ENCODE measurements at places on chromosomes 1 and 21.

DNA sequence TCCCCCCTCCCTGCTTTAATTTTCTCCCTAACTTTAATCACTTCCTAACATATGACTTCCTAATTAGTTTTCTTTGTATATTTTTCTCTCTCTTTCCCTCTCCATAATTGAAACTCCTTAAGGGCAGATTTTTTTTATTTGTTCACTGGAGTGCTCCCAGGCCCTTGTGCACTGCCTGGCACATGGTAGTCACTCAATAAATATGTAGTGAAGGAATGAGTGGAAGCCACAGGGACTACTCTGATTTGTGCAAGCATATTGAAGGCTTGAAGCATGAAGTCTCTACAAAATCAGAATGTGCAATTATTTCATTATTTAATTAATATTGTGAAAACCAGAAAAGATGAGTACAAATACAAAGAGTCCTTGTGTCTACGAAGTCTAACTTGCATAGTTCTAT lies 41.5 kb downstream of the SNX7 start:
- DNase-seq: no peak

- no peak for DNase-seq
These were observed 26.1 kb downstream of the SYF2 start for GRCh38 chr1:25206201-25206600.

GRCh38 chr1:204617256-204618147 lies 68.0 kb downstream of the LRRN2 start:
- no peak for DNase-seq

DNA sequence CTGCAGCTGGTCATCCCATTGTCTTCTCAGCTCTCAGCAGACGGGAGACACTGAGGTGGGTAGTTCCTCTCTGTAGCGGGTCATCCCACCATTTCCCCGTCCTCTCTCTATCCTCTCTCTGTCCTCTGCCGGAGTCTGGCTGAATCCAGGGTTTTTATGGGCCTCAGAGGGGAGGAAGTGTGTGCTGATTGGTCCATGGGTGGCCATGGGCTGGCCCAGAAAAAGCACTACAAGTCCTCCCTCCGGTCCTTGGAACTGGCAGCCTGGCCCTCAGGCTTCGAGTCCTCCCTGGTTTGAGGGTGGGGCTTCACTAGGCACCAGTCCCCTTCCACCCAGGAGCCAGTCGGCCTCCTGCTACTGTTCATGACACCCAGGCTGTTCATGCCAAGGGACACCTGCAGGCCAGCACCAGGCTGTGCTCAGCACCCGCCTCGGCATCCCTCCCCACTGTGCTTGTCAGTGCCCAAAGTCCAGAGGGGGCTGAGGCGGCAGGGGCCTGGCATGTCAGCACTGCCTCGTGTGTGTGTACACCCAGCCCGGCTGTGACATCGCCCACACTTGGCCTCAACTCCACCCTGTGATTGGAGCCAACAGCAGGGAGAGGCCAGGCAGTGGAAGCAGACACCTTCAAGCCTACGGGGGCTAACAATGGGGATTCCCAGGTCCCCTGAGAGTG lies 23.0 kb upstream of the LRRC8C start:
- DNase-seq: peak; percentile 59

GRCh38 chr1:58815686-58816071 lies 31.8 kb upstream of the JUN start:
- no peak for DNase-seq

DNA sequence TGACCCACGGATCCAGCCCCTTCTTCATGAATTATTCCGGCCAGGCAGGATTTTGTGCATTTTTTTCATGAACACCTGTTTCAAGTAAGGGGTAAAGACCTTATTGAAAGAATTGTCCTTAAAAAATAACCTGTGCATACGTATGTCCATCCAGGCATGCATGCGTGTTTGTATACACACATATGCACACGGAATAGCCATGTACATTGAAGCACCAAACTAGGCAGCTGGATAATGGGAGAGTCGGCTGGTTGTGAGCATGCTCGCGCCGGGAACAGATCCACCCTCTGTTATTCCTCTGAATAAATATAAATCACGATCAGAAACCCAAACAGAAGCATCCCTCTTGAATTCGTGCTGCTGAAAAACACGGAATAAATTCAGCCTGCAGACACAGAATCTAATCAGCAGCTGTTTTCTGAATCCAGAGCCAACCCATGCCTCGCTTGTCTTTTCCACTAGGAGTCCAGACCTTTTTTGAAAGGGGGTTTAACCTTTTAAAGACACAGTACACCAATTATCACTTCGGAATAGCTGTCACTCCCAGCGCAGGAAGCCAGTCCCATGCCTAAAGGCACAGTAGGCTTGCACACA lies at the start of gene HIVEP3:
Gene HIVEP3 (minus strand): TSS at position 473 of the 594 bp plus-strand sequence.
- no peak for DNase-seq

DNA sequence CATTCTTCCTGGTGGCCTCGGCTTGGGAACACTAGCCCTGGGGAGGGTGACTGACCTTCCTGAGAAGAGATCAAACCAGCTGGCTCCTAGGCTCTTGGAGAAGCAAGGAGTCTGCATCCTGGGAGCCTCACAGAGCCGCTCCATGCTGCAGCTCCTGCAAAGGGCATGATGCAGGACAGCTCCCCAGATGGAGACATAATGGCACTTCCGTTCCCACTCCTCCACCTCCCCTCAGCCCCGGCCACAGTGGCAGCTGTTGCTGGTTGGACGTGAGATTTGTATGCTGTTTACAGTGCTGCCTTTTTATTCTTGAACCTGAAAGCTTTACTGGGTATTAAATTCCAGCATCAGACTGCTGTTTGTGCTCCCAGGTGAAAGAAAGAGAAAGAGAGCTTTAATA lies 83.7 kb upstream of the CTTNBP2NL start:
- no peak for DNase-seq

DNA sequence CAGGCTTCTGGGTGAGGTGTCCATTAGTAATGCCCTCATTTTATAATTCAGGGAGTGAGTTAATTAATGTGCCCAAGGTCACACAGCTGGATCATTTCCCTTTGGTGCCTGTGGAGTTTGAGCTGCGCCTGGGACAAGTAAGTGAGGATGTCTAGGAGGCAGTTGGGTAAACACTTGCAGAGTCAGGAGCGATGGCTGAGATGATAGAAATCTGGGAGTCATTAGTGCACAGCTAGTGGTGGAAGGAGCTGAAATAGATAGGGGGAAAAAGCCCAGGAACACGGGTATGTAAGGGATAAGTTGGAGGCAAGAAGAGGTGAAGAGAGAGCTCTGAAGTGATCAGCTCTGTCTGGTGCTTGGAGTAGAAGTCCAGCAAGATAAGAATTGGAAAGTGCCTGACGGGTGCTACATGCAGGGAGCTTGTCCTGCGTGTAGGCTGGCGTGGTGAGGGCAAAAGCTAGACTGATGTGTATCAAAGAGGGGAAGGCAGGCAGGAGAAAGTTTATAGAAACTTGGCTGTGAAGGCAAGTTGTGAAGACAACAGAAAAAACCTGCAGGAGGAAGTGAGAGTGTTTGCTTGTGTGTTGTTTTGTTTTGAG lies 1.7 kb upstream of the SCAF4 start:
- no peak for DNase-seq

- no peak for DNase-seq
These were observed 43.9 kb downstream of the DSCAM start for GRCh38 chr21:40803101-40803500.

DNA sequence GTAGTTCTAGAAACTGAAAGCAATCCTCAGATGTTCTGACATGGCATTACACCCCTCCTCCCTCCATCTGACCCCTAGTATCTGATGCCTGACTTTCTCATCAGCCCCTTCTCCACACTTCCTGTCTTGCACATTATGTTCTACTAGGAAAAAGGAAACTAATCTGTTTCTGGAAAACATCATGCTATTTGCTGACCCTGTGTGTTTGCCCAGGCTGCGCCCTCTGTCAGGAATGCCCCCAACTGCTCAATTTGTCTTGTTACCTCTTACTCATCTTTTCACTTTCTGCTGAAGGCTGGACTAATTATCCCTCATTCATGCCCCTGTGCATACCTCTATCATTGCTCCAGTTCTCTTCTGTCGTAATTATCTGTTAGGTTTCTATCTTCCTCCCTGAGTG lies 37.5 kb upstream of the DAB1 start:
- DNase-seq: no peak

DNA sequence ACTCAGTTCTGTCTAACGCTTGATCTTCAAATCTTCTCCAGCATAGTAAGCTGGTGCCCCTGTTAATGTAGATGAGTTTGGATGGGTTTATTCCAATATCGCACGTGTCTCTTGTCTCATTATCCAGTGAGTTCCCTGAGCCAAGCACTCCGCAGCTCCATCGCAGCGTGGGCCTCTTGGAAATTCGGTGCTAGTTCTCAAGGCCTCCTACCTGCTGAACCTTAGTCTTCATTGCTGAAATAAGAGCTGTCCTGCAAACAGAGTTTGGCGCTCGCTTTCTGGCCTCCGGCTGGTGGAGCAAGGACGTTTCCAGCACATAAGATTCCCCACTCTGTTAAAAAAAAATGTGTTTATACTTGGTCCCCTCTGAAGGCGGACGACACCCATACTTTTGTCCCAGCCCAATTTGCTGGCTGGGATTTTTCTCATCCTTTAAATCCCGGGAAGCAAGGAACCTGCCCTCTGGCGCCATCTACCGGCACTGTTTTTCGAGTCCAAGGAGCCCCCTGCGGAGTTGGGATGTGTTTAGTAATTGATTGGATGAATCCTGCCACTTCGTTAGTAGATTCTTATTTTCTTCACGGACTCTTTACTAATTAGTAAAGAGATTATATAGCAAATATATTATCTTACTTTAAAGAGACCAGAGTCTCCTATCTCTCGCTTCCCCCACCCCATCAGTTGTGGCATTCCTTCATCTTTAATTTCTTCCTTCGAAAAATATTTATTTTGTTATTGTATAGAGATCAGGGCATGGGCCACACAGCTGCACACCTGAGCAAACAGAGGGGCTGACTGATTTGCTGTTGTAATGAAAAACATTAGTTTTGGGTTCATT lies 14.7 kb downstream of the JUN start:
- peak; percentile 24 for DNase-seq

DNA sequence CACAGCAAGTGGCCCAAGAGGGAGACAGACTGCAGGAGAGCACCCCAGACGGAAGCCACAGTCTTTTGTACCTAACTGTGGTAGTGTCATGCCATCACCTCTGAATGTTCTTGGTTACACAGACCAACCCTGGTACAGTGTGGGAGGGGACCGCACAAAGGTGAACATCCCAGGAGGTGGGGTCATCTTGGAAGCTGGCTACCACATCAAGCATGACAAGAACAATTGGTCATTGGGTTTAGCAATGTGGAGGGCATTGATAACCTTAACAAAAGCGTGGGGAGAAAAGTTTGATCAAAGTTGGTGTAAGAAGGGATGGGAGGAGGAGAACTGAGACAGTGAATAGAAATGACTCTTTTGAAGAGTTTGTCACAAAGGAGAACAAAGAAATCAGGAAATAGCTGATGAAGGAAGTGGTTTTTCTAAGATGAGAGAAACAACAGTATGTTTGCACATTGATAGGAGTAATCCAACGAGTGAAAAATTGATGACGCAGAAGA lies 87.1 kb upstream of the CACNA1E start:
- no peak for DNase-seq

GRCh38 chr1:229070168-229070567 lies 200.7 kb upstream of the RAB4A start:
- no peak for DNase-seq

- DNase-seq: no peak
These were observed 1.6 kb downstream of the ADAM15 start for GRCh38 chr1:155052439-155053395.

DNA sequence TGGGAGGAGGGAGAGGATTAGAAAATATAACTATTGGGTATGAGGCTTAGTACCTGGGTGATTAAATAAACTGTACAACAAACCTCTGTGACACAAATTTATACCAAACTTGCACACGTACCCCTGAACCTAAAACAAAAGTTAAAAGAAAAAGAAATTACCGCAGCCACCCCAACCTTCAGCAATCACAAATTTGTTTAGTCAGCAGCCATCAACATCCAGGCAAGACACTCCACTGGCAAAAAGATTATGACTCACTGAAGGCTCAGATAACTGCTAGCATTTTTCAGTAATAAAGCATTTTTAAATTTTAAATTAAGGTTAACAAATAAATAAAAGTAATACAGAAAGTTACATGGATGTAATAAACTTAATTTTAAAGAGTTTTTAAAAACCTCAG lies 14.4 kb upstream of the DEPDC1 start:
- DNase-seq: no peak

DNA sequence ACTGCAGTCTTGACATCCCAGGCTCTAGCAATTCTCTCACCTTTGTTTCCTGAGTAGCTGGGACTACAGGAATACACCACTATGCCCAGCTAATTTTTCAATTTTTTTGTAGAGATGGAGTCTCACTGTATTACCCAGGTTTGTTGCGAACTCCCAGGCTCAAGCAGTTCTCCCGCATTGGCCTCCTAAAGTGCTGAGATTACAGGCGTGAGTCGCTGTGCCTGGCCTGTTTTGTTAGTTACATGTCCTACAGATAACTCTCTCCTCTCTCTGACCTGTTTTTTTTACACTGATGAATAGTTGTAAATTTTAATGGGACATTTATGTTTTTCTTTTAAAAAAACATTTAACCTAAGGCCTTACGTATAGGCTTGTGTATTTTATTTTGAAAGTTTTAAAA lies 19.8 kb downstream of the PTBP2 start:
- no peak for DNase-seq

- no peak for DNase-seq
These were observed 37.7 kb upstream of the IPO9 start for GRCh38 chr1:201791051-201791778.

- no peak for DNase-seq
These were observed 18.6 kb downstream of the PTTG1IP start for GRCh38 chr21:44854664-44855446.

DNA sequence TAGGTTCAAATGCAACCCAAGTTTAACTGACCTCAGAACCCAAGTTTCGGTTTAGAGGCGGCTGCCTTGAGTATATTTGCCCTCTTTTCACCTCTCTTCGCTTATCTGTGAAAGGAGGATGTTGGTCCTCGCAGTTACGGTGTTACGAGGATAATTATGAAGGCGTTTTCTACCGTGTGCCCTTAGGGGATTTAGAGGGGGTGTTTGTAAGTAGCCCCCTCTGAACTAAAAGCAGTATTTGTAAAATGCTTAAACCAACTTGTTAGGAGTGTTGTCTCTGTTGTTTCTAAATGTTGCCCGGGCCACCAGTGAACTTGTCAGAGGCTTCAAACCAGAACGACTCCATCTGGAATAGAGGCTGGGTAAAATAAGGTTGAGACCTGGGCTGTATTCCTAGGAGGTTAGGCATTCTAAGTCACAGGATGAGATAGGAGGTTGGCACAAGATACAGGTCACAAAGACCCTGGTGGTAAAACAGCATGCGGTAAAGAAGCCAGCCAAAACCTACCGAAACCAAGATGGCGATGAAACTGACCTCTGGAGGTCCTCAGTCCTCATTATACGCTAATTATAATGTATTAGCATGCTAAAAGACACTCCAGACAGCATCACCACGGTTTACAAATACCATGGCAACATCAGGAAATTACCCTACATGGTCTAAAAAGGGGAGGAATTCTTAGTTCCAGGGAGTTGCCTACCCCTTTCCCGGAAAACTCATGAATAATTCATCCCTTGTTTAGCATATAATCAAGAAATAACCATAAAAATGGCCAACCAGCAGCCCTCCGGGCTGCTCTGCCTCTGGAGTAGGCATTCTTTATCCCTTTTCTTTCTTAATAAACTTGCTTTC lies 1.0 kb upstream of the PSRC1 start:
- DNase-seq: no peak
